Activated T-cell treated with anti-CD3 and anti-CD28 coated beads, Interleukin-2, amount 50 U/mL, for 72 hours (primary cell): ENCODE measurements at places on chromosomes 1 and 21.

- no peak for DNase-seq
Observed at GRCh38 chr1:235047331-235047871, 81.2 kb downstream of the TOMM20 start.

GRCh38 chr1:61807606-61808140 is 65.4 kb downstream of the PATJ start:
- DNase-seq = no peak

DNA sequence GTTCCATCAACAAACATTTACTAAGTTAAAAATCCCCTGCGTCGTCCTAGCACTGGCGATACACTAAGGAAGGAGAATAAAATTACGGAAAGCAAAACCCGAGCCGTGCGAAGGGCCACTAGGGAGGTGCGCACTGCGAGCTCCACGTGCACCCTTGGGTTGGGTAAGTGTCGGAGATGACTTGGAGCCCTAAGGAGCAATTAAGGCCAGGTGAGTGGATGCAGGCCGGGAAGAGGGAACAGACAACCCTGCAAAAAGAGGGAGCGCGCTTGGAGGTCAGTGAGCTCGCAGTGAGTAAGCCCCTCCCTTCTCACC is 704 bp downstream of the WDR4 start:
- no peak for DNase-seq

DNA sequence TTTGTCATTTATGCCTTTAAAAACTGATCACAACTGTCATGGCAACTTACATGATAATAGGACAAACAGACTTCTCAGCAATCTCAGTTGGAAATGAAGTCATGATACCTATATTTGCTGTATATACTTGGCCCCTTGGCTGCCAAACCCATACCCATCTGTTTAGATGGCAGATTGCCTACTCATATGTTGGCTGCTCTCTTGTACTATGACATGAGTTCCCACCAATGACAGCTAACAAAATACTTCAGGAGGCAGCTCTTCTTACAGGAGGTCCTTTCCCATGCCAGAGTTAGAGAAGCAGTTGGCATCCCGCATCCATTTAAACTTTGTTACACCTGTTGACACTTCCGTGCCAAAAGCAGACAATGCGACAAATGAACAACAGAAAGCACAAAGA is 603.1 kb upstream of the ADGRL2 start:
- DNase-seq = no peak

DNA sequence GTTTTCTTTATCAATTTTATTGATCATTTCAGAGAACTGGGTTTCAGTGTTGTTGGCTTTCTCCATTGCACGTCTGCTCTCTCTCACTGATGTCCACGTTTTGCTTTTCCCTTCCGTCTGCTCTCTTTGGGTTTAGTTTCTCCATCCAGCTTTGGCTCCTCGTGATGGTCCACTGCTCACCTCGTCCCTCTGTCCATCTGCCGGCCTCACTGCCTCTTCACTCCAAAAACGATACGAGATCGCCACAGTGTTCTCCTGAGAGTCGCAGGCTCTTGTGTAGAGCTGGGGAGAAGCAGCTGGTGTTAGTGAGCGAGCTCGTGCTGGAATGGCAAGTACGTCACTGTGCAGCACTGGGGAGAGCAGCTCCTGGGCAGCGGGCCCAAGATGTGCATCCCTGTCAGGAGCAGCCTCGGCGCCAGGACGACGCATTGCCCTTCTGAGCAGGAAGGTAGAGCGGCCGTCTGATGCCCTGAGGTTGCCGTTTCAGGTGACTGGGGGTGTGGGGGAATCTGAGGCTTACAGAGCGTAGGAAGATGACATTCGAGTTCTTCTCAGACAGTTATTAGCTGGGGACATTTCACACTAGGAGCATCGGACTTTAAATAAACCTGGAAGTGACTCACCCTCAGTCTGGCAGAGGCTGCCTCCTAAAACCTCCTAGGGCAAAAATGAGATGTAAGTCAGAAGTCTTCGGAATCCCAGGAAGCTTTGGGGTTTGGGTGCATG is 31.4 kb upstream of the PCBP3 start:
- no peak for DNase-seq

GRCh38 chr21:31103163-31103562 is 64.9 kb upstream of the KRTAP19-8 start:
- DNase-seq = no peak

- peak; percentile 69 for DNase-seq
Observed at GRCh38 chr21:42833439-42833815, 45.9 kb downstream of the WDR4 start.

DNA sequence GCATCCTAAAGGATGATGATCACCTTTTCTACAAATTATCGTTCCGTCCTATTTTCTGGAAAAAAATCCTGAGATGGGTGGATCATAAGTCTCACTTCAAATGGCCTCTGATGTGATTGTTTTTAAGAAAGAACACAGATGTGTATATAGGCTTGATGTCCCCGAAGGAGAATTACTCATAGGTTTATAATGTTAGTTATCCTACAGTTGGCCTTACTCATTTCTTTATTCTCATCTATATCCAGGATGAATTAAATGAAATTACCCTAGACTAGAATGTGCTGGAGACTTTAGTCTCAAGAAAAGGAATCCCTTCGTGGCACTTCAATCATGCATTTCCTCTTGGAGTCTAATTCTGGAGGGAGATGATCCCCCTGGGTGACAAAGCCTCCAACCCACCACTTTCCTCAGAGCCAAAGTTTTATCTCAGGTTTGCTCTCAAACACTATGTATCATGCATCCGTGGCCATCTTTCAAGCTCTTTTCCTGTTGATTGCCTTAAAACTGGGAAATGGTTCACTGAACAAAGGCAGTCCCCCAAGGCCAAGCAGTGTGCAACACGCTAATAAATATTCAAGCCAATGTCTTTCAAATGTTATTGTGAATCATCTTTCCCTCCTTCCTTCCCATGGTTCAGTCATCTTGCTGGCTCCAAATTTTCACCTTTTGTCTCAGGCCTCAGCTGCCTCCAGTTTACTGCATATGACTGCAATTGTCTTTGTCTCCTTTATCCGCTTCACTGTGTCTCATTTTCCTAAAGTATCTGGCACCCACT is 32.5 kb upstream of the SMYD2 start:
- no peak for DNase-seq

DNA sequence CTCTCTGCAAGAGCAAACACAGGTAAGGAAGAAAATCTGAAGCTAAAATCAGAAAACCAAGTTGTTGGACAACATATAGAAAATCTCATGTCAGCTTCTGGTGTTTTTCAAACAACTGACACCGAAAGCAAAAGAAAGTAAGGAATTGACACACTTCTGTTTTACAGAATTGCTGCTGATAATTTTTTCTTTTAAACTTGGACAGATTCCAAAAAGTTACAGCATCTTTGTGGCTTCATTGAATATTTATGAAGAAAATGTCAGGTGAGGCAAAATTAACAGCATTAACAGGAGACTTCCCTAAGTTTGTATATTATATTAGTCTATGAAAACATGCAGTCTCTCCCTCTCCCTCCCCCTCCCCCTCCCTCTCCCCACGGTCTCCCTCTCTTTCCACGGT is 14.9 kb upstream of the CTSS start:
- no peak for DNase-seq

DNA sequence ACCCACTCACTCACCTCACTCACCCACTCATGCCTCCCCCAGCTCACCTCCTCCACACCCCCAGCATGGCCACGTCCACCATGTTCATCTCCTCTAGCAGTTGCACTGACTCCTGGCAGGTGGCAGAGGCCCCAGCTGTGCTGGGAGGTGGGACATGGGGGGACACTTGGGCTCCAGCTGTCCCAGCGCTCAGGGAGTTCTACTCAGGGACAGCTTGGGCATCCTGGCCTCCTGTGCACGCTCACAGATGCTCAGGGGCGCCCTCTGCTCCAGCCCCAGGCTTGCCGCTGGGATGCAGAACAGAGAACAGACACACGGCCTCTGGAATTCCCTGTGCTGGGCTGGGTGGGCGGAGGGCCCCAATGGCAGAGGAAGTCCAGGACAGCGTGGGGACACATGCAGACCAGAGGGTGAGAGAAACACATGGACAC is 5.2 kb downstream of the KRTAP10-8 start:
- no peak for DNase-seq

- no peak for DNase-seq
Observed at GRCh38 chr21:37877888-37878684, 38.2 kb downstream of the KCNJ6 start.

DNA sequence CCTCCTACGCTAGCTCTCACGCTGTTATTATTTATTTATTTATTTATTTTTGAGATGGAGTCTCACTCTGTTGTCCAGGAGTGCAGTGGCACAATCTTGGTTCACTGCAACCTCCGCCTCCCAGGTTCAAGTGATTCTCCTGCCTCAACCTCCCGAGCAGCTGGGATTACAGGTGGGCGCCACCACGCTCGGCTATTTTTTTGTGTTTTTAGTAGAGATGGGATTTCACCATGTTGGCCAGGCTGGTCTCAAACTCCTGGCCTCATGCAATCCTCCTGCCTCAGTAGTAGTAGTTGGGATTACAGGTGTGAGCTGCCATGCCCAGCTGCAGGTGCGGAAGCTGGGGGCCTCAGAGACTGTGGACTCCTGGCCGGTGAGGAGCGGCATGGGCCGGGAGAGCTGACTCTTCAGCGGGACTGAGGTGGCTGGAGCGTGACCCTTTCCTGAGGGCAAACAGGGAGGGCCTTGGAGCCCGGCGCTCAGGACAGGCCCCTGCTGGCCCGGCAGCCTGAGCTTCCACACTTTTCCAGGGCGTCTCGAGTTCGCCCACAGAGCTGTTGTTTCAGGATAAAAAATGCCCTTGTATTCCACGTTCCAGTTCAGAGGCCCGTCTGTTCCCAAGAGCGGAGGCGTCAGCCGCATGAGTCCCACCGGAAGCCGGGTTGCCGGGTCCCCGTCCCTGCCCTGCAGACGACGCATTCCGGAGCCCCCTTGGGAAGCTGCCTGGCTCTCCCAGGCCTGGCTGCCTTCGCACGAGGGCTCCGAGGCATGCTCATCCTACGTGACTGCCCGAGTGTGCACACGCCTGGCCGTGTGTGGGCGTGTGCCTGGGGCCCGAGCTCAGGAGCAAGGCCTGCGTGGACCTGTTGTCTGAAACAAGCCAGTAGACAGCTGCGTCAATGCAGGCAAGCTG is 126.2 kb downstream of the SIK1 start:
- no peak for DNase-seq

DNA sequence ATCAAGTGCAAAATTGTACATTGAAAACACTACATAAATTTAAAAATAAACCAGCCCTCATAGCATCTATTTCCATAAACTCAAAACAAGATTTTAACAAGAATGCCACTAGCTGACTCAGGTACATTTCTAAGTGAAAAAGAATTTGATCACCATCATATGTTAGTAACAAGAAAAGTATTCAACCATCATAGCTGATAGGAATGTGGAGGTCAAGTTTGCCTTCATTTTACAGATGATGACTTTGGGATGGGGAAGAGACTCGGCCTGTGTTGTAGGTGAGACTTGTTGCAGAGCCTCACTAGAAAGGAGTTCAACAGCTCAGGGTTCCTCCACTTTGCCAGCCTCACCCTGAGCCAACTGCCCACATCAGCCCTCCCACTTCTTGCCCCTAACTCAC is 318.8 kb upstream of the FAM78B start:
- no peak for DNase-seq

DNA sequence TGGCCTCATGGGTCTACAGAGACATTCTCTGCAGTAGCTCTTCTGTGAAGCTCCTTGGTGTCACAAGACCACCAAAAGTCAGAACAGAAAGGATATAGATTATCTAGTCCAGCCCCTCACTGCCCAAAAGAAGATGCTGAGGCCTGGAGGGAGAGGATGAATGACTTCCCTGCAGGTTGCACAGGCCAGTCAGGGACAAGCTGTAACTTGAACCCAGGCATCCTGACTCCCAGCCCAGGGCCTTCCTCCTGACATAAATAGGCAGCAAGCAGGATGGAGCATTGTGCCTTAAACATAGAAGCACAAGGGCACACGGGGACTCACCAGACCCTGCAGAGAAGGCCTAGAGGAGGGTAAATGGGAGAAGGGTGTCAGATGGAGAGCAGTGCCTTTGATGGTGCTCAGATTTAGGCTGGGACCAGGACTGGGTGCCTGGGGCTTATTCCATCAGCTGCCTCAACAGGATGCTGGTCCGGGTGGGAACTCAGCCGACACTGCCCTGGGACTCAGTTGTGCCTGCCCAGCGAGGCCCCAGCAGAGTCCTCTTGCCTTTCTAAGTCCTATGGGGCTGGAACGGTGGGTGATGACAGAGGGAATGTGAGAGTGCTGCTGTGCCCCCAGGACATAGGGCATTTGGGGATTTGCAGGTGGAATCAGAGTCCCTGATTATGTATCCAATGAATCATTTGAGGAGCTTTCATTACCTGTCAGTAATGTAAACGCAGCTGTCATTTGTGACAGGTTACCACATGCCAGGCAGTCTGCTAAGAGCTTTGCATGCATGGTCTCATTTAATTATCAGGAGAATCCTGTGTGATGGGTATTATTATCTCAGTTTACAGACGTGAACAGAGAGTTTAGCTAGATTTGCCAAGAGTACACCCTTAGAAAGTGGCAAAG is 13.2 kb downstream of the S100A7A start:
- DNase-seq = no peak

GRCh38 chr1:106680776-106681344 is 375.6 kb upstream of the PRMT6 start:
- DNase-seq = no peak

GRCh38 chr1:37040261-37040660 is 5.9 kb upstream of the GRIK3 start:
- DNase-seq = no peak

GRCh38 chr1:147334292-147334691 is 91.8 kb downstream of the CHD1L start:
- DNase-seq = no peak

DNA sequence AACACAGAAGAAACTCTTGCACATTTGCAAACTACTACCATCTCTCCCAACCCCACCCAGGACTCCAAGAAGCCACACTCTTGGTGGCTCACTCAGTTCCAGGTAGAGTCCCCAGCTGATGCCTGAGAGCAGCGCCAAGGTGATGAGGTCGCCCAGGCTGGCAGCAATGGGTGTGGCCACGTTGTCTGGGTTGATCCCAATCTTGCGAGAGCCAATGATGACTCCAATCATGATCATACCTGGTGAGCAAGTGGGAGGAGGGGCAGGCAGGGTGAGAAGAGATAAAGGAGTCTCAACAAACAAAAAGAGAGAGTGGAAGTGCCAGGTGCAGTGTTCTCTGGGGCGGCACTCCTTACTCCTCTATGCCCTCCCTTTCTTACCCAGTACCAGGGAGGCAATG is 14.4 kb downstream of the SLC41A1 start:
- no peak for DNase-seq

GRCh38 chr1:29213055-29213454 is 17.7 kb downstream of the MECR start:
- no peak for DNase-seq

DNA sequence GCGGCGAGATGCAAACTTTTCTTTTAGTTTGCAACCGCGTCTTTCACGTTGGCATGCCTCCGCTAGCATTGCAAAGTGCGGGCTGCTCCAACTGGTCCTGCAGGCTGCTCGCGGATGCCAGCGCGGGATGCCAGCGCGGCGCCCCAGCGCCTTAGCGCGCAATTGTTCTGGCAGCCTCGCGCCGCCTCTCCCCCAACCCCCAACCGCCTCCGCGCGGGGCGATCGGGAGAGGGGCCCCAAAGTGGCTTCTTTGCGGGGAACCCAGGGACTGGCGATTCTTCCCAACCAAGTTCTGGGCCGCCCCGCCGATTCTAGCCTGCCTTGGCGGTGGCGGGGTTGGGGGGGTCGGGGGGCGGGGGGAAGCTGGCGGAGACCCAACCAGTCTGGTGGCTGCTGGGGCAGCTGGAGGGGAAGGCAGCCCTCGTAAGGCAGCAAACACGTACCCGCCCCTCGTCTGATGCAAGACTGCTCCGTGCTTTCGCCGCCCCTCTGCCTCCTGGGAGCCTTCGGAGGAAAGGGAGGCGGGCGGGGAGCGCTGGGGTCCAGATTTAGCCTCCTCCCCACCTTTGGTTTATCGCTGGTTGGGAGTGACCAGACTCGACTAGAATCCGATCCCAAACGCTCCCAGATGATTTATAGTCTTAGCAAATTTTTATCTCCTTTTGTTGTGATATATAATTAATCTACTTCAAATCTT is 756 bp downstream of the PHGDH start:
- DNase-seq = peak; percentile 75
